Right ventricle myocardium superior (tissue), 1 donor: ENCODE measurements at places on chromosomes 13 and 19. TPM values are rescaled to one million over a fixed set of nuclear protein-coding genes. Genes with fewer than 3 reads are reported as not detected.

KIR2DL3 gene
- not detected for total RNA-seq

FFAR1 gene
- total RNA-seq, result not detected

DNA sequence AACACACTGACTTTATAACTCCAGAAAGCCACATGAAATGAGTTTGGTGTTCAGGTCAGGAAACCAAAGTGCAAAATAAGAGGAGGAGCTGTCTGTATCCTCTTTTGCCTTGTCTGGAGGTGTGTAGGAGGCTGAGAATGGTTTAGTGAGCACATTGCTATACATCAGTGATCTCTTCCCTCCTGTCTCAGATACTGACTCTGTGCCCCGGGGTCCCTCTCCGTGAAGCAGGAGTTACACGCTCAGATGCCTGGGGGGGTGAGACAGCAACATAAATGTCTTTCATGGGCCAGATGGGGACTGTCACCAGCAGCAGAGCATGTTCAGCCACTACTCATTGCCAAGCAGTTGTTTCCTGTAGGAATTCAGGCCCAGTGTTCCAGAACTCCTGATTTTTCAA lies 285.4 kb downstream of the ATP8A2 start:
- DNase-seq, result no peak

- DNase-seq, result no peak
Observed at GRCh38 chr13:83272076-83272475, 610.2 kb downstream of the SLITRK1 start.

DNA sequence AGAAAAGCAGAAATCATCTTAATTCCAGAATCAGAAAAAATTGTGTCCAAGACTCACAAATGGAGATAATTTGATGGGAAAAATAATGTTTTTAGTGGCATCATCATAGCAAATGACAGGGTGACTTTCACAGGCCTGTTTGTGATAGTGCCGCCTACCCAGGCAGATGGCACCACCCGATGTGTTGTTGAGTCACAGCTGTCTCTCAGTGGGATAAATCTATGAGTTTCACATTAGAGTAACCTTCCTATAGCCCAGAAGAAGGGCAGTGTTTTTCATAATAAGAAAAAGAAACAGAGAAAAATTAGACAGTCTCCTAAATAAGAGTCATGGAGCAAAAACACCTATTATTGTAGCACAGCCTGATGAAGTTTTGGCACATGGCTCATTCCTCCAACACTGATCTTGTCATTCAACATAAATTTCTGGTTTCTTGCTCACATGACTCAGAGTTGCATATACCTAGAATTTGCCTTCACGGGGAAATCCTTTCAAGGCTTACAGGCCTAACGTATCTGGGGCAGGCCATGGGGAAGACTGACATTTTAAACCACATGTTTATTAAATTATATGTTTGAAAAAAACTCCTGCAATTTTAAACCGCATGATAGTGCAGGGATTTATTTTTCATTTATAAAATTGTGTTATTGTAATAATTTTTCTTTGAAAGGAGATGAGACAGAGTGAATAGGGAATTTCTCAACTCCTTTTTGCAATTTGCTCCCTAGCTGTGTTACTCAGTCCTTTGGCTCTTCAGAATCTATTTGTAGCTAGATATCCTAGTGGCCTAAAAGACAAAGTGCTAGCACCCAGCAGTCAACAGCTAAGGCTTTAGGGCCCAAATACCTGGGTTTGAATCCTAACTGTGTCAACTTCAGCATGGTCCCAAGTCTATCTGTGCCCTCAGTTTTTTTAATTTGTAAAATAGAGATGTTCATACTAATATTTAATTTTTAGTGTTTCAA lies 393.7 kb downstream of the NDFIP2 start:
- DNase-seq, result no peak

DNA sequence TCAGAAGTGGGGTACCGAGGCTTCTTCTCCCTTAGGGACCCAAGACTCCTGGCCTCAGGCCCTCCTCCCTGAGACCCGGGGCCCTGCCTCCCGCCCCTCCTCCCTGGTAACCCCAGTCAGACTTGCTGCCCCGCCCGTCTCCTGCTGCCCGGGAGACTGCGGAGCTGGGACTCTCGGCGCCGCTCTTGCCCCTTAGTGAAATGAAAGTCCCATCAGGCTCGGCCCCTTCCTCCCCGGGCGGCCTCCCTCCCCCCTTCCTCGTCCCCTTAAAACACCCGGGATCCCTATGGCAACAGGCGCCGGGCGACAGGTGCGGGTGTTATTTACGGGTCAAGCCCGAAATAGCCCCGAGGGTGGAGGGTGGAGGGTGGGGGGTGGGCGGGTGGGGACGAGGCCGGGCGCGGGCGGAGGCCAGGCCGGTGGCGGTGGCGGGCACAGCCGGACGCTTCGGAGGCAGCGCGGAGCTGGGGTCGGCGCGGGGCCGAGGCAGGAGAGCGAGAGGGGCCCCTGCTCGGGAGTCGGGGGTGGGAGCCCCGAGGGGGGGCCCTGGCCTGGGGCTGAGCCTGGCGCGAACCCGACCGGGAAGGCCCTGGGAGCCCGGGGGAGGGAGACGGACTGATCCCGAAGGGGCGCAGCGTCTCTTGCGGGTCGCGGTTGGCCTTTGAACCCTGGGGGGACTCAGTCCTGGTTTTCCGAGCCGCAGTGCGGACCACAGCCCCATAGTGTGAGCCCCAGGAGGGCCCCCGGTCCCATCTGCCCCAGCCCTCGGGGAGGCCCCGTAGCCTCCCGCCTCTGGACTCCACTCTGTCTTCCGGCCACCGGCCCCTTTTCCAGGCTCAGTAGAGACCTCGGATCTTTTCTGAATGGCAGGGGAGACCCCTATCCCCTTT lies at the start of gene CACNG6:
Gene CACNG6, plus strand, starts transcription at position 414 of the 890 bp plus-strand sequence. CDS start 1,241 bp downstream, outside the sequence.
- DNase-seq, result no peak

DNA sequence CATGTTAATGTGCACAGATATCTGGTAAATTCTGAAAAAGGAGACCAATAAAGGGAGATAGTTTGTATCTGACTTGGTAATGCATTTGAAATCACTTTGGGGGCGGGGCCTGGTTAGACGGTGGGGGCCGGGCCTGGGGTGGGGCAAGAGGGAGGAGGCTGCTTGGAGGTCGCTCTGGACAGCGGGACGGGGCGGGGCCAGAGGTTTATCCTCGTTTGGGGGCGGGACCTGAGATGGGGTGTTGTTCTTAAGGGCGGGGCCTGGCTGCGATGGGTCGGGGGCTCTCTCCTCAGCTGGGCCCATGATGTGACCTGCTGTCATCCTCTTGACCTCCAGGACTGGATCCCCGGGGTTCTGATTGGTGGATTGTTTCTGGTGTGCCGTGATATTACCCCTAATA lies 4.9 kb upstream of the ZNF808 start:
- no peak for DNase-seq

DNA sequence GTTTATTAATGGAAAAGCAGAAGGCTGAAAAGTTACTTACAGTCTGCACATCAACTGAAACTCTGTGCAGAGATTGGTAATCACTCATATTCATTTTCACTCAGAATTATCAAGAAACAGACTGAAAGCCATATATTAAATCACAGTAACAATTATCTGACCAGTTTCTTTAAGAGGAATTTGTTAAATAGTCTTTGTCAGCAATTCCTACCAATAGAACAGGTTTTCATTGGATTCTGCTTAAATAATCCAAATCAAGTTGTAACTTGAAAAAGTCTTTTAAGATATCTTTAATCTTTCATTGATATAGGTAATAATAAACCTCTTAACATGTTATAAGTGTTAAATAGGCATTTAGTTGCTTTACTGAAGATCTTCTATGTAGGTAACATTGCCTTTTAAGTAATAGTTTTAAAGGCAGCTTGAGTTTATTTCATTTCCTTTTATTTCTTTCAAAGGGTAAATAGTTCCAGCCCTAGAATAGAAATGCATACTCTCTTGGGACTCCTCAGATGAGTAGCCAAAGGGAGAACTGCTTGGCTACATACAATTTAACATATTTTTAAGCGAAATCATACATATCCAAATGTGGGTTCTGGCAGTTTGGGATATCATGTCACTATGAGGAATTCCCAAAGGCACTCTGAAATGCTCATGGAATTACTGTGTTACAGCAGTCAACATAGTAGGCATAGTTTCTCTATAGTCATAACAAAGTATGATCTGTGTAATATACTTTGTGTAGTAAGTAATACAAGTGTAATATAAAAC lies 326.0 kb upstream of the SPRY2 start:
- no peak for DNase-seq

DNA sequence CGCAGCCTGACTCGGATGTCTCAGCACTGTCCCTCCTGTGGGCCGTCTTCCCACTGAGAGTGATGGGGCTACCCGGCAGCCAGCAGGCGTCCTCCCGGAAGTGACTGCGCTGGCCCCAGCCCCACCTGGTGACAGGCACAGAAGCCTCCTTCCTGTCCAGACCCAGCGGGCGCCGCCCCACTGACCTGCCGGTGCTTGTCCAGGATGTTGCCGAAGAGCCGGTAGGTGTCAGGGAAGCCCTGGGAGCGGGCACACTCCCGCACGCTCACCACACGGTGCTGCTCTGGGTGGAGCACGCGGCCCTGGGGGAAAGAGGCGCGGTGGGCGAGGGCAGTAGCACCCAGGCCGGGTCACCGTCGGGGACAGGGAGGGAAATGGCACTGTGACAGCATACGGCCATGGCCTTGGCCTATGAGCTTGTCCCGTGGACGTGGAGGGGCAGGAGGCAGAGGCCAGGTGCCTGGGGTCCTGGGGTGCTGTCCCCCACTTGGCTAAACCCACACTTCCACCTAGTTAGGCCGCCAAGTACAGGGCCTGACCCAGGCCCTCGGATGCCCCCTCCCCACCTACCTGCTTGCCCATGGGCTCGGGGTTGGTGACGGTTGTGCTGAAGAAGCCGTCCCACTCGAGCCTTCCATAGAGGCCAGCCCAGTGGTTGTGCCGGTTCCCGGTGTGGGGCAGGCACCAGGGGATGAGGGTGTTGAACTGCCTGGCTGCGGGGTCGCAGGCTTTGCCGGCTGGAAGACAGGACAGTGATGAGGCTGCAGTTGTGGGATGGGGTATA lies 16.0 kb upstream of the EIF3G start:
- DNase-seq, result no peak

DNA sequence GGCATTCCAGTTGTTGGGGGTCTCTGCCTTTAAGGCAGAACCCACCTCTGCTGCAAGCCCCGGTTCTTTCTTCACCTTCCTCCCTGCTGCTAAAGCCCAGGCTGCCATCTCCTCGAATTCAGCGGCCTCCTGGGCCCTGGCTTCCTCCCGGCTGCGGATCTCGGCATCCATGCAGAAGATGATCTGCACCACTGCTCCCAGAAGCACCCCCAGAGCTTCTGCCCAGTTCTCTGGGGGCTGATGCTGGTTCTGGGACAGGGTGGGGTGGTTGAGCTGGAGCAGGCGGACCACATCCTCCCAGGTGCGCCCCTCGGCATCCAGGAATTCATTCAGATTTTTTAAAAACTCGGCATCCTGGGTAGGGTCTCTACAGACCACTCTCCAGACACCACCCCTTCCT lies 987 bp downstream of the PNMA8A start:
- DNase-seq, result no peak

- no peak for DNase-seq
Observed at GRCh38 chr13:68030152-68030809, 800.1 kb upstream of the PCDH9 start.

DNA sequence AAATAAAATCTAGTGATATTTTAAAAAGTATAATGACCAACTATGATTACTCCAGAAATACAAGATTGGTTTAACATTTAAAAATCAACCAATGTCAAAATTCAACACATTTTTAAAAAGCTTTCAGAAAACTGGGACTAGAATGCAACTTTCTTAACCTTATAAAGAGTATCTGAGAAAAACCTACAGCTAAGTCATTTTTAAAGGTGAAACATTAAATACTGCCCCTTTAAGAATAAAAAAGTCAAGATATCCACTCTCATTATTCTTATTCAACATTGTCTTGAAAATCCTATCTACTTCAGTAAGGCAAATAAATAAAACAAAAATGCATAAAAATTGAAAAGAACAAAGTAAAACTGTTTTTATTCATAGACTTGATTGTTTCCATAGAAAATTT lies 673.2 kb downstream of the UQCRFS1 start:
- no peak for DNase-seq
